Stimulated activated CD8-positive, alpha-beta memory T cell treated with anti-CD3 and anti-CD28 coated beads, Interleukin-7, amount 100 ng/mL, for 1 hour (primary cell): ENCODE measurements at places on chromosomes 13 and 19.

GRCh38 chr13:37561031-37561430 is 37.5 kb downstream of the POSTN start:
- no peak for DNase-seq

DNA sequence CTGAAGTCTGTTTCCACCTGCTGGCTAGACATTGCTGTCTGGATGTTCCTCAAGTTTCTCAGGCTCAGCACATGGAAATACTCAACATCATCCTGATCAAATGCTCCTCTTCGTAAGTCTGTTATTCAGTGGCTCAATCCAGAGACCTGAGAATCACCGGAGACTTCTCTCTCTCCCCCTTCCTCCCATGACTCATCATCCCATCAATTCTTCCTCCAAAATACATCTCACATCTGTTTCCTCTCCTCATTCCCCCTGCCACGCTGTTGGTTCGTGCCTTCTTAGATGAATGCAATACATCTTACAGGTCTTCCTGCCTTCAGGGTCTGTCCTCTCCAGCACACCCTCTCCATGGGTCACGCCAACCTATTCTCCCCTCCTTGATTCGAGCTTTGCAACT is 7.4 kb upstream of the RXFP2 start:
- DNase-seq, result no peak

DNA sequence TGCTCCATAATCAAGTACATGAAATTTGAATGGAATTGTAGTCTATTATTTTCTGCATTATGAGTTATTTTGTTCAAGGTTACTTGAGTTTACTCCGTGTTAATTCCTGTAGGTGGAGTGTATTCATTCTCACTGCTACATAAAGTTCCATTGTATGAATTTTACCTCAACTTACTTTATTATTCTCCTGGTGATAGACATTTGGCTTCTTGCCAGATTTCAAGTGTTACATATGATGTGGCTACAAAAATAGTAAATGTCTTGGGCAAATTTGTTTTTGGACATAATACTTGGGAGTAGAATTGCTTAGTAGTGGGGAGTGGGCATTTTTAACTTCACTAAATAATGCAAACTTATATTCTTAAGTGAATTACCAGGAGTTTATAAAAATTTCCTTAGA is 328.9 kb downstream of the SHISA2 start:
- no peak for DNase-seq

DNA sequence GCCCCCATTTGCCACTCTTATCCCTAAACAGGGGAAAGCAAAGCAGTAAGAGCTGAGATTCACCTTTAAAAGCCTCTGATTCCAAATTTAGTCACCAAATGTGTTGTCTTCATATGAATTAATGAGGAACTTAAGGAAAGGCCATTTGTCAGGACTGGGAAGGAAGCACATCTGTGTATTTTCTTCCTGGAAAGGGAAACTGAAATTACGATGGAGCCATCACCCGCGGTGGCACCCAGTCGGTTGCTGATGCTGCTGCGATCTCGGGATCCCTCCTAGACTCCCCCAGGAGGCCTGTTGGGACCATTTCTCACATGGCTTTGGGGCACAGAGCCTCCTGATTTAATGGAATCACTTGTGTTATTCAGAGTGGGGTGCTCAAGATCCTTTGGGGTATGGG is 7.4 kb upstream of the IL4I1 start:
- DNase-seq, result no peak

GRCh38 chr13:109881347-109881725 is 95.0 kb upstream of the IRS2 start:
- DNase-seq, result no peak

DNA sequence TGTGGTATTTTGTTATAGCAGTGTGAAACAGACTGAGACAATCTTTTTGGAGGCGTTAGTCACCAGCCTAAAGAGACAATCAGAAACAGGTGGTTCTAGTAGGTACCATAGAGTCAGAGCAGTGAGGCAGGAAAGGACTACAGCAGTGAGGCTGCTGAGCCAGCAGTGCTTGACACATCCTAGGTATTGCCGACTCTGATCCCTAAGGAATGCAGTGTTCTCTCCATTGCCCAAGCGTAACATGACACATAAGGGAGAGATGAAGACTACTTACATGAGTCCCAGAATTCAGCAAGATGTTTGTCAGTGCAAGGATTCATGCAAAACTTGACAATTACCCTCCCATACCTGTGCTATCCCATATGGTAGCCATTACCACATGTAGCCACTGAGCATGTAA is 62.4 kb upstream of the XPO4 start:
- DNase-seq, result no peak

DNA sequence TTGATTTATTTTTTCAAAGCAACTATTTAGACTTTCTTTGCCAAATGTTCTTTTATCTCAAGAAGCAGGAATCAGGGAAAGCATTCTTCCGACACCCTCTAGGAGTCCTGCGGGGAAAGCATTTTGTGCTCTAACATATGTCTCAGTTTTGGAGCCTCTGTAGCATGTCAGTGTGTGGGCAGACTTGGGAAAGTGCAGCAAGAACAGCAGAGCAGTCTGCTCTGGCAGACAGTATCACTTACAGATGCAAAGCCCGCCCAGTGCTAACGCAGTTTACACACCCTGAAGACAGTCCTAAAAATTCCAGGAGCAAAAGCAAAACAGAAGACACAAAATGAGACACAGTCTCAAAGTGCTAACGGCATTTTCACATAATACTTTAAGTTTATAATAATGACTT is 393.5 kb downstream of the KLF12 start:
- DNase-seq, result no peak
